ENCODE measurements at places on chromosomes 7 and 10. TPM values are rescaled to one million over a fixed set of nuclear protein-coding genes. Genes with fewer than 3 reads are reported as not detected.

DNA sequence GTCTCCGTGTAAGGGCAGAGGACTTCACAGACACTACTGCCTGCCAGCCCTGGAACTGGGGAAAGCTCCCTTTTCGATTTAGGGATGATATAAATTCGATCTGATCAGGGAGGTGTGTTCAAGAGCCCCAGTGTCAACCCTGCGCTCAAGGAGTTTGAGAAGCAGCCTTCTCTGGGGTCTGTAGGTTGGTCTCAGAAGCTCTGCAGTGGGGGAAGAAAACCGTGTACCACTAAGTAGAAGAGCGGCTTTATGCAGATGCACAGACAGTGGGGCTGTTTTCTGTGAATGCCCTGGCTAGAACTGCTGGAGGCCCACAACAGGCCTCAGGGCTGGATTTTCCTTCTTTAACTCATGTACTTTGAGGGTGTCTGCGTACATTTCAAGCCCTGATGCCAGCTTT is 6.3 kb upstream of the TBX20 start:
- peaks cover 73% of the 10 kb centered on the region for H3K27me3 ChIP-seq
- no peaks in the 10 kb centered on the region for H3K36me3 ChIP-seq
- H3K27ac ChIP-seq, result no peak overlapping the region
- no peak overlapping the region for H3K4me3 ChIP-seq

- H3K4me1 ChIP-seq, result no peaks in the 10 kb centered on the region
- H3K27ac ChIP-seq, result no peak overlapping the region
- no peak overlapping the region for H3K4me3 ChIP-seq
- H3K27me3 ChIP-seq, result no peaks in the 10 kb centered on the region
- H3K36me3 ChIP-seq, result no peaks in the 10 kb centered on the region
These were observed 155.6 kb upstream of the SEMA3C start for GRCh38 chr7:81074406-81074805.

DNA sequence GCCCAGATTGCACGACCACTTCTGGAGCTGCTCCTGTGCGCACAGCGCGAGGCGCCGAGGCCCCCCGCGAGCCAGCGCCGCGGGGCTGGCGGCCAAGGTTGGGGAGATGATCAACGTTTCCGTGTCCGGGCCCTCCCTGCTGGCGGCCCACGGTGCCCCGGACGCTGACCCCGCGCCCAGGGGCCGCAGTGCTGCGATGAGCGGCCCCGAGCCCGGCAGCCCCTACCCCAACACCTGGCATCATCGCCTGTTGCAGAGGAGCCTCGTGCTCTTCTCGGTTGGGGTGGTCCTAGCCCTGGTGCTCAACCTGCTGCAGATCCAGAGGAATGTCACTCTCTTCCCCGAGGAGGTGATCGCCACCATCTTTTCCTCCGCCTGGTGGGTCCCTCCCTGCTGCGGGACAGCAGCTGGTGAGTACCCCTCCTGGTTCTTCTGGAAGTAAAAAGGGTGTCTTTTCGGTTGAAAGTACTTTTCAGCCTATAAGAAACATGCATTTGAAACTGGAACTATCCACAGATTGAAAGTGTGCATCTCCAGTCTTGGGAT is 683 bp downstream of the INSIG1 start:
- peaks cover 4% of the 10 kb centered on the region for H3K4me1 ChIP-seq
- peak overlapping the region; percentile 55 for H3K4me3 ChIP-seq
- peaks cover 4% of the 10 kb centered on the region for H3K36me3 ChIP-seq

- peak; percentile 40 for DNase-seq
- peaks cover 41% of the 10 kb centered on the region for H3K27me3 ChIP-seq
- H3K4me1 ChIP-seq, result no peaks in the 10 kb centered on the region
- H3K4me3 ChIP-seq, result no peak overlapping the region
- no peak overlapping the region for H3K27ac ChIP-seq
- H3K36me3 ChIP-seq, result no peaks in the 10 kb centered on the region
These were observed 15.2 kb upstream of the FRMPD2 start for GRCh38 chr10:48289501-48290238.

Gene MSS51
- 1.3 TPM for polyA plus RNA-seq

Gene TUBB8
- polyA plus RNA-seq, result 0.04 TPM

GRCh38 chr7:142802301-142802700 is 31.5 kb downstream of the PRSS2 start:
- no peak for DNase-seq
- H3K4me1 ChIP-seq, result no peaks in the 10 kb centered on the region
- H3K27ac ChIP-seq, result no peak overlapping the region
- H3K4me3 ChIP-seq, result no peak overlapping the region
- H3K36me3 ChIP-seq, result no peaks in the 10 kb centered on the region

GRCh38 chr7:91089382-91089963 is 174.8 kb upstream of the FZD1 start:
- H3K4me1 ChIP-seq, result no peaks in the 10 kb centered on the region
- peak overlapping the region; percentile 33 for H3K4me3 ChIP-seq
- H3K36me3 ChIP-seq, result no peaks in the 10 kb centered on the region
- H3K27me3 ChIP-seq, result no peaks in the 10 kb centered on the region

Gene ENTPD1
- not detected for polyA plus RNA-seq
